ENCODE measurements at places on chromosomes 12 and 14.

GRCh38 chr14:77883131-77883846 is 83.4 kb downstream of the ADCK1 start:
- DNase-seq = no peak

- no peak for DNase-seq
These were observed 962.6 kb downstream of the LRFN5 start for GRCh38 chr14:42569227-42569626.

GRCh38 chr12:2615665-2616402 is 178.9 kb upstream of the FKBP4 start:
- DNase-seq = no peak

DNA sequence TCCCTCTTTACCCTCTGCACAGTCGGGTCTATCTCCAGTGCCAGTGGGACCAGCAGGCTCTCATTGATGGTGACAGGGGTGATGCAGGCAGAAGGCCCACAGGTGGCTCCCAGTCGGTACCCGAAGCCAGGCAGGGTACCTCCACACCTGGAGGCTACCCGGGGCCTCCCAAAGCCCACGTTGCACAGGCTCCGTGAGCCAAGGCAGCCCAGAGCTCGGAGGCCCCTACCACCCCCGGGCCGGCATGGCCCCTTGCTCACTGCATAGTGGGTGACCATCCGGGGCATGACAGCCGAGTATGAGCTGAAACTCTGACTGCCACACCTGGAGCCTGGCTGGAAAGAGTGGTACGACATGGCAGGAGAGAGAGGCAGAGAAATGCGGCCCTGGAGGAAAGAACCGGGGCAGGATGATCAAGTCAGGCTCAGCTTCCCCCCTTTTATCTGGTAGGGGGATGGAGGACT is at the start of gene KRT82:
TSS of gene KRT82 (minus strand) at position 414 of the 464 bp plus-strand sequence. CDS start at position 356, 58 bp downstream.
- no peak for DNase-seq

- DNase-seq = no peak
These were observed 405.9 kb downstream of the AACS start for GRCh38 chr12:125470838-125471783.

- no peak for DNase-seq
These were observed 100.9 kb downstream of the EPS8 start for GRCh38 chr12:15688202-15688736.

DNA sequence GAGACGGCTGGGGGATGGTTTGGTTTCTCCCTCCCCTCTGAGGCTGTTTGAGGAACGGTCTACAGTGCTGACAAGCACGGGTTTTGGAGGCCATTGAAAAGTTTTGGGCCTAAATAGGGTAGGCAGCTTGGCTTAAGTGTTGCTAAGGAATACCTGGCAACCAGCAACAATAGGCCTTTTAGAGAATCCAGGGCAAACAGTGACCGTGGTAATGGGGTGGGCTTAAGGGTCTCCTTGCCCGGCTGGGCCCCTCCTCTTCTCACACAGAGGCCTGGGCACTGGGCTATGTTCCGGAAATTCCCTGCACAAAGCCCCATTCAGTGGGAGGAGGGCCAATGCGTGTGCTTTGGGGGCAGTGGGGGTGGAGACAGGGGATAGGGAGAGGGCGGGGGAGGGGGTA is 55.4 kb downstream of the ASCL1 start:
- DNase-seq = no peak

DNA sequence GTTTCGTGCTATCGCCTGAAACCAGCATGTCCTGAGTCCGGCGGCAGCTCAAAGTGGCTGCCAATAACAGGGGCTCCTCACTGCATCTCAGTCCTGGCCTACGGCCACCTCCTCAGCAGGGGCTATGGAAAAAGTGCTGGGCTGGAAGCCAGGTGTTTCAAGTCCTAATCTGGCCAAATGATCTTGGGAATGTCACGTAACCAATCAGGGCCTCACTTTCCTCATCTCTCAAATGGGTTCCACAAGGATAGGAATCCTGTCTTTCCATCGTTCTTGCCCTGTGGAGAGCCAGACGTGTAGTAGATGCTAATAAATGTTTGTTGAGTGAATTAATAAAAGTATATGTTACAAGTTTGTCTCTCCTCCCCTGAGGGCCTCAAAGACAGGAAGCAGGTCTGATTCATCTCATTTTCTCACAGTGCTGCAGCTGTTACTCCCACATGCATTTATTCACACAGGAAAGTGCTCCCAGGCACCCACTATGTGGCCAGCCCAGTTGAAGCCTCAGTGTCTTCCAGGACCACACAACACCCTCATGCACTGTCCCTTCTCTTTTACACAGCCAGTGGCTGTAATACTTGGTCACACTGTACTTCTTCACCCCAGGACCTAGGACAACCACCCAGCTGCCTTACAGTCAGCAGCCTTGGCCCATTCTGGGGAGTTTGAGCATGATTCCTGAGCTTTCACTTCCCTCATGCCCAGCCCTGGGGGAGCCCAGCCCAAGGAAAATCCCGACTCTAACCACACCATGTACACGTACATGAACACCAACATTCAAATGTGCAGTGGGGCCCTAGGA is 5.0 kb downstream of the CMKLR1 start:
- no peak for DNase-seq

DNA sequence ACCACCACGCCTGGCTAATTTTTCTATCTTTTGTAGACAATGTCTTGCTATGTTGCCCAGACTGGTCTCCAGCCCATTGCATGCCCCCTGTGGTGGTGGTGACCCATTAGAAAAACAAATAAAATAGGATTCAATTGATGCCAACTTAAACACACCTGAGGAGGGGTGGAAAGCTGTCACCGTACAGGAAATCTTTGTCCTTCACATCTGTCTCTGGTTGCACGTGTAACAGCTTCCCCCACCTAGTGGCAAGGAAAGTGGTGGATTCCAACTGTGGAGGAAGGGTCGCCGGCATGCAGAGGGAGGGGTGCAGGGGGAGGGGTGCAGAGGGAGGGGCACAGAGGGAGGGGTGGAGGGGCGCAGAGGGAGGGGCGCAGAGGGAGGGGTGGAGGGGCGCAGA is 26.1 kb upstream of the GPR68 start:
- DNase-seq = no peak

GRCh38 chr12:62802984-62803383 is 132.0 kb downstream of the PPM1H start:
- DNase-seq = no peak

DNA sequence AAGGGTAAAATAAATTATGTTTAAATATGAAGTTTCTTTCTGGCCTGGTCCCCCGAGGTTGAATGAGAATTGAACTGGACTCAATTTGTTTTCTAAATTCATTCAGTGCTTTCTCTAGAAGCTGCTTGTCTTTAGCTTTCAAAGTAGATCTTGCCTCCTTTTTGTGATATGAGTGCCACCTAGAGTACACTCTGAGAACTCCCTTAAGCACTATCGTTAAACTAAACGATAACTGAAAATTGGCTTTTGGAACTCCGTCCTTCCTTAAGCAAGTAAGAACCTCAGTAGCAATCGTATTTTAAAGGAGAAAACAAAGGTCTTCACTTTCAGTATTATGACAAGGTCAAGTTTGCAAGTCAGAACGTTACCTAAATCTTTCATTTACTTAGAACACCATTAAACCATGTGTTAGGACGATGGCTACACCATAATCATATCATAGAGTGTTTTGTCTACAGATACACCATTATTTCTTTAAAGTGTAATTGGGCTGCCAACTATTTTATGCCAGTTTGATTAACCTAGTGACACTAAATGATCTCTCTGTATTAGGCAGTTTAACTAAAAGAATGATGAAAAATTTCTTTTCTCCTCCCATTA is 364.8 kb downstream of the SNAPC1 start:
- DNase-seq = no peak

DNA sequence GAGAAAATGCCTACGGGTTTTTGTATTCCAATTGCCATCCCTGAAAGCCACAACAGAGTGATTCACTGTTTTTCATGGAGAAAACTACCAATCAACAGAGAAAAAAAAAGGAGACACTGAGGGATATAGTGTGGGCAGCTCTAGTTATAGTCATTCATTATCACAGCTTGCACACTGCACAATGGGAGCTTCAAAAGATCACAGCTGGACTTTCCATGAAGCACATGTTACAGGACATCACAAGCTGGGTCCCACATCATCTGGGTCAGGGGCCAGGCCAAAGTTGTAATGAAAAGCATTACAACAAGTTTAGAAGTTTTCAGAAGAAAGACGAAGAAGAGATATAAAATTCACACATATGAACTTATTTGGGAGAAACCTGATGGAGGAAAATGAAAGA is 41.5 kb downstream of the RERG start:
- no peak for DNase-seq

- no peak for DNase-seq
These were observed 46.1 kb downstream of the BEGAIN start for GRCh38 chr14:100540926-100541620.

GRCh38 chr12:68807576-68808387 is at the start of gene MDM2:
Gene MDM2, plus strand, starts transcription at chr12:68808177. Its CDS starts 301 bp downstream, at chr12:68808478.
- DNase-seq = peak; percentile 95

- DNase-seq = no peak
These were observed 80.3 kb upstream of the NOS1 start for GRCh38 chr12:117441751-117442150.

DNA sequence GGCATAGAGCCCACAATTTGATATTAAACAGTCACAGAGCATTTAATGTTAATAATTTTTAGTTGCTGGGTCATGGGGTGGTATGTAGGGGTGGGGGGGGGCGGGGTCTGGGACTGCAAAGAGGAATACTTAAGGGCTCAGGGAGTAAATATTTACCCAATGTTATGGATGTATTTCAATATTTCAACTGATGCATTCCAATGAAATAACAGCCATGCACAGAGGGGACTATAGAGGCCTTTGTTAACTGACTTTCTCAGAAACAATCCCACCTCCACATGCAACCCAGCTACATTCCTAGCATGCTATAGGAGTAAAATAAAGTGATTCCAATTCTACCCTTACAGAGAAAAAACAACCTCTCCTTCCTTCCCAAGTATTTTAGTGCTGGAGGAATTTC is 7.9 kb upstream of the BBS10 start:
- DNase-seq = no peak
